ENCODE measurements at places on chromosomes 5 and 9.

DNA sequence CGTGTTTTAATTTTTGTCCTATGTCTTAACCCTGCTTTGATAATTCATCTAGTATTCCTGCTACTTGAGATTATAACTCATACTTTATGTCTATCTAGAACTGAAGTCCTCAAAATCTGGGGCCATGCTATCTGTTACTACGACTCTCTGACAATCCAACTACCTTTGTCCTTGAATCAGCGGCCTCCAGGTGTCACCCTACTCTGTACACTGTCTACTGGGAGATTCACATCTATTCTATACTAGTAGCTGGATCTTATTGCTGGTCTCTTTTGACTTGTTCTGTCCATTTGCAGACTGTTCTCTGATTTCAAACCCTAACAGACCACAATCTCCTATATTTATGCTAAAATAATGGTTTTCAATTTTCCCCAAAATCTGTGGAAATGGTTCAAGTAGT, 225.5 kb upstream of the ELAVL2 start:
- DNase-seq: no peak

DNA sequence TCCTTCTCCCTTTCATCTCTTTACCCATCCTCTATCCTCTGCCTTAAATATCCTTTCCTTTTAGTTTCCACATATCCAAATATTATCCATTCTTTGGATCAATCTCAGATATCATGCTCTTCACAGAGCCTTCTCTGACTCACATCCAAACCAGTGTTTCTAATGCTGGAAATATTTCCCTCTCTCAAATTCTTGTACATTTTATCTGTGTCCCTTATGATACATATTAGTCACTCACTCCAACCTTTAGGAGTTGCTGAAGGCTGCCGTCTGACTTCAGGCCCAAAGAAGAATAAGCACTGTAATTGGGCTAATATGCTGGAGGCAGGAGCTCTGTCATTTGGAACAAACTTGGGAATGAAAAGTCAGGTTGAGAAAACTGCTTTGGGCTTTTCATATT, 156.4 kb upstream of the RUSC2 start:
- peak; percentile 64 for DNase-seq

DNA sequence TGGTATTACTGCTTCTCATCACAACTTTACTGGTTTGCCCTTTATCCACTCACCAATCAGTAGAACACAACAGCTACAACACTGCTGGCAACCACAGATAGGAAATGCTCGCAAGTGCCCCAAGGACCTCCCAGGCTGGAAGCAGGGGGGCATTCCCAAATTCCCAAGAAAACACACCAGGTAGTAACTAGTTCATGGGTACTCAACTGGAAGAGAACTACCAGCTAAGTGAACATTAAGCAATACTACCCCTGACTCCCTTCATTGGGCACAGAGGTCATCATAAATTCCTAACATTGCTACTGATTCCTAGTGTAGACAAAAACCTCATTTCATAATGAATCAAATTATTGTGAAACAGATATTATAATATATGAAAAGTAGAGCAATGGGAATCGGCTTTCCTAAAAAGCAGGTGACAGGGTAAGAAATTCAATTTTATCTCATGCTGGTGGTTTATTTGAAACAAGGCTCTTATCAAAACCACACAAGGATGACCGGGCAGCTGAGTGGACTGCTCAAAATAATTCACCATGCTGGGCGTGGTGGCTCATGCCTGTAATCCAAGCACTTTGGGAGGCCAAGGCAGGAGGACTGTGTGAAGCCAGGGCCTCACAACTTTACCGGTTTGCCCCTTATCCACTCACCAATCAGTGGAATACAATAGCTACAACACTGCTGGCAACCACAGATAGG, 81.6 kb downstream of the TLE1 start:
- DNase-seq: no peak

- peak; percentile 25 for DNase-seq
Measured at GRCh38 chr9:95508242-95508967, 8.4 kb downstream of the PTCH1 start.

GRCh38 chr9:130332384-130332926, 66.9 kb downstream of the HMCN2 start:
- no peak for DNase-seq

DNA sequence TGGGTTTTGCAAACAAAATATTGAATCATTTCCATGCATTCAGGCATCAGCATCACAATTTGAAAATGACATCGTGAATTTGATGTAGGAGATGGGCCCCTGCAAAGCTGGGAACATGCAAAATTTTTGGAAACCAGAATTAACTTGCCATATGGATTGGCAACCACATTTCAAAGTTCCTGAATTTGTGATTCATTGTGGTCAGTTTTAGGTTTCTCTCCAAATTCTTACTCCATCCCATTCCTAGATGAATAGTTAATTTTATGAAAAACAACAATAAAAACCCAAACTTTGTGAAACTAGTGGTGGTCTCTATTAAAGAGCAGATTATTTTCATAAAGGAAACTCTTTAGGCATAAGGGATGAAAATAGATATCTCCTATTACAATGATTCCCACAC, 107.8 kb upstream of the SLIT3 start:
- DNase-seq: peak; percentile 45

DNA sequence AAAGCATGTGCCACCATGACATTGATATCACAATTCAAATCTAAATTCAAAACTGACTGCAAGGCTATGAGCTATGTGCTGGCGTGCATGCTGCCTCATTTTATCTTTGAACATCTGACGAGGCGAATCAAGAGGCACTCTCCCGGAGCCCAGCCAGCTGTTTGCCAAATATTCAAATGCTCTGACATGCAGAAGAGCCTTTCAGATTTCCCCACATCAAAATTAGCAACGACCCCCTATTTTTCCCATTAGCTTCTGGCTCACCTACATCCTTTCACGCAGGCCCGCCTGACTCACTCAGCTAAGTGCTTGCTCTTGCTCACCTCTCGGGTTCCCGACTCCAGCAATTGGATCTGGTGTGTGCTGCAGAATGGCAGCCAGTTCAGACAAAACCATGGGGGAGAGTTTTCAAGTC, 159.0 kb downstream of the NR2F1-AS1 start:
- DNase-seq: no peak

- DNase-seq: peak; percentile 57
Measured at GRCh38 chr9:96884443-96884842, 30.1 kb upstream of the ZNF782 start.

DNA sequence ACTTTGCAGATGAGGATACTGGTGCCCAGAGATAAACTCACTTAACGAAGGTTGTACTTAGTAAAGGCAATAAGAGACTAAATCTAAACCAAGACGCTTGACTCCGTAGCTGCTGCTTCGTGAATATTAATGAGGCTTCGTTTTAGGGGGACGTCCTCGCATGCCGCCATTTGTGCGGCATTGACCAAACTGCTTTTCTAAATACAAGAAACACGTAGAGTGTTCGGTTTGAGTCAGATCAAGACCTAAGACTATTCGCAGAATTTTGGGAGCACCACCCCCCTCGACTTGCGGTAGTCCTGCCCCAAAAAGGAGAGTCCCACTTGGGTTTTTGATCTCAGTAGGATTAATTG, 1.1 kb downstream of the NPM1 start:
- DNase-seq: no peak

GRCh38 chr5:155140646-155141045, 127.1 kb downstream of the KIF4B start:
- DNase-seq: no peak

DNA sequence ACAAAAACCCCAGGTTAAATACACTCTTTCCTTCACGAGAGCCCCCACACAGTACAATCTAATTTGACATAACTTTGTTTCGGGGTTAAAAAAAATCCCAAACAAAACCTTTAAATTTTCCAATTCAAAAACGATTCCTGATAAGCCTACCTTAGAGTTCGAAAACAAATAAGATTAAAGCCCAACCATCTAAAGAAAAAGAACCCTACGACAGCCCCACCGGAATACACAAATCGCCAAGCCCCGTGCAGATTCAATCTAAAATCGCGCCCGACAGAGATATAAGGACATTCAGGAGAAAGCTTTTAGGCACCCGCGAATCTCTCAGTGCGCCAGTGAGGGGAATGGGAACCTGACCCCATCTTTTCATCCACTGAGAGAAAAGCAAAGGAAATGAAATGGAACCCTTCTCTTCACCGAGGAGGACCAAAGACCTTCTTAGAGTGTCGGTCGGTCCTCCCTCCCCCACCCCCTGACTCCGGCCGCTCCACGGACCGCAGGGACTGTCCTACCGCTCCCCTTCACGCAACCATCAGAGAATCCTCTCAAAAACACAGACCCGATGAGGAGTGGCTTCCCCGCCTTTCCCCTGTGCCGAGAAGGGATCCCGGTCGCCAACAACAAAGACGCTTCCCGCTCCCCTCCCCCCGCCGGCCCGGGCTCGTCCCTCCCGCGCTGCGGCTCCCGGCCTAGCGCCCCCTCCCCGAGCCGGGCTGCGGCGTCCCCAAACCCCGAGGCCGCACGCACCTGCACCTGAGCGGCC, 925 bp downstream of the ABHD17B start:
- peak; percentile 47 for DNase-seq

DNA sequence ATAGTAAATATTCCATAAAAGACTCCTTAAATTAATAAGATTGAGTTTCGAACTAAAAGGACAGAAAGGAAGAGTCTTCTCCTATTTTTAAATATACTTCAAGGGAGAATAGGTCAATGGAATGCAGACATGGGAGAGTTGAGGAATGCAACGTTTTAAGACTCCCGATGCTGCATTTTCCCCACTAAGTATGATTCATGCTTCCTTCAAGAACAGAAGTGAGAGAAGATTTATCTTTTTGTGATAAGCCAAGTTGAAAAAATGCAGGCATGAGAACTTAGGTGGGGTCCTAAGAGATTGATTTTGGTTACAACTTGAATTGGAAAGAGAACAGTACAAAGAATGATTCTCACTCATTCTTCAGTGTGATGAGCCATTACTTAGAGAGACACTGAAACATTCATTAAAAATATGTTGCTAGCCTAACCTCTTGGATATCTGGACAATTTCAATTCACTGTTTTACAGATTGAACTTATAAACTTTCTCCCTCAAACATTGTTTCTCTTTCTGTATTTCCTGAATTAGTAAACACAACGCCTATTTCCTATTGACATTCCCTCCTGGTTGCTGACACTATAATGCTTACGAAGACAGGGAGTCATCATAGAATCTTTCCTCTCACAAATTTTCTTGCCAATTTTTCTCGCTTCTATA, 1666.1 kb upstream of the WWC1 start:
- no peak for DNase-seq

- no peak for DNase-seq
Measured at GRCh38 chr9:903886-904285, 62.4 kb downstream of the DMRT1 start.

GRCh38 chr5:523441-524222, 617 bp downstream of the SLC9A3 start:
- DNase-seq: peak; percentile 52

DNA sequence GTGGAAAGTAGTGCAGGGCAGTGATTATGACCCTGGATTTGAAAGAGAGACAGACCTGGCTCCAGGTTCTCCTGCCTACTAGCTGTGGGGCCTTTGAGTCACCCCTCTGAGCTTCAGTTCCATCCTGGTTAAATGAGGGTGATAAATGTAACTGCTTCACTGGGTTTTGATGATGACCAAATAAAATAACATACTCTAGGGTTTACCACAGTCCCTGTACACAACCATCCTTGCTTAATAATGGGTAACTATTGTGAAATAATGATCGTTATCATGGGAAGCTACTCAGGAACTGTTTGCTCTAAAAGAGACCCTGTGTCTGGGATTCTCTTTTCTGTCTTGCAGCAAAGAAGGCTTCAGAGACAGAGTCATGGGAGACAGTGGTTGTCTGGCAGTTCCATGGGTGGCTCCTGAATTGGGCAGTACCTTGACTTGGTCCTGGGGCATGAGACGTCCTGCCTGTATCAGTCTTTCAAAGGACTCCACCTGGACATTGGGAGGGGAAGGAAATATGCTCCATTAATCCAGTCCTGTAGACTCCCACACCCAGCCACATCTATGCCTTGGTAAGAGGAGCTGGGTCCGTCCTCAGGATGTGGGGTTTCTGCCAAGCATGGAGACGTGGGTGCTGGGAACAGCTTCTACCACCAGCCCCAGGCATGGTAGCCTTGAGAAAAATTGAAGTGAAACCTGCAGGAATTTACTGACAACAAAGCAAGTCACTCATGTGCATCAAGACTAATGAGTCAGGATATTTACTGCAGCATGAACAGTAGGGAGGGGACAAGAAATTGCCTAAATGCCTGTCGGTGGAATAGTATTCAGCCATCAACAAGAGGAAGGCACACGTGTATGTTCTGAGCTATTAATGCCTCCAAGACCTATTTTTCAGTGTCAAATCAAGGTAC, 23.4 kb downstream of the AKNA start:
- peak; percentile 64 for DNase-seq

GRCh38 chr9:120306561-120306960, 273.4 kb downstream of the CDK5RAP2 start:
- DNase-seq: no peak

DNA sequence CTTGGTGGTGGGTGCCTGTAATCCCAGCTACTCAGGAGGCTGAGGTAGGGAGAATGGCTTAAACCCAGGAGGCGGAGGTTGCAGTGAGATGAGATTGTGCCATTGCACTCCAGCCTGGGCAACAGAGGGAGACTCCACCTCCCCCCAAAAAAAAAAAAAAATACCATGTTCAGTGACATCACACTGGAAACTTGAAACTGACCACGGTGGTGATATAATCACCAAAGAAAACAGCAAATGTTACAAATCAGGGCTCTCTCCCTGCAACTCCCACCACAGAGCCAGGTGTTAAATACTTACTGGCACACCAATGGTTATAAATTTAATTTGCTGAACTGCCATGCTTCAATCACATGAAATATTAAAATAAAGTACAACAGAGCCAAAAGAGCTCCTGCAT, 81.4 kb downstream of the ZNF608 start:
- DNase-seq: no peak

DNA sequence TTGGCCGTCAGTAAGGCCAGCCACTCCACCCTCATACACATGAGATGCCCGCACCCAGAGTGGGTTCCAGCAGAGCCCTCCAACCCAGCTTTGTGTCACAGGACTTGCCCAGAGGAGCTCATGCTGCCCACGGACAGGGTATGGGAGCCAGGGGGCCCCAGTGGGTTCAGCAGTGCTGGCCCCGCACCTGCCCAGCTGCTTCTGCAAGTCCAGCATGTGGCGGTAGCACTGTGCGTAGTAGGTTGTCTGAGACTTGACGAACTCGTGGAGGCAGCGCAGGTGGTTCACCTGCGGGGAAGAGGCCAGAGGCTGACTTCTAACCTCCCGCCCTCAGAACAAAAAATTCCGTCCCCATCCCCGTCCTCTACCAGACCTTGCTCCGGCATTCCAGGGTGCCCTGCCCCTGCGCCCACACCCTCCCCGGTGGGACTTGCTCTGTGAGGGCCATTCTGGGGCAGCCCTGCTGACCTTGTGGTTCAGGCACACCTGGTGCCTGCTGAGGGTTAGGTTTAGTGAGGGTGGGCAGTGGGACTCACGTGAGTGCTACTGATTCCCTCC, 18.5 kb downstream of the SH3GLB2 start:
- no peak for DNase-seq

DNA sequence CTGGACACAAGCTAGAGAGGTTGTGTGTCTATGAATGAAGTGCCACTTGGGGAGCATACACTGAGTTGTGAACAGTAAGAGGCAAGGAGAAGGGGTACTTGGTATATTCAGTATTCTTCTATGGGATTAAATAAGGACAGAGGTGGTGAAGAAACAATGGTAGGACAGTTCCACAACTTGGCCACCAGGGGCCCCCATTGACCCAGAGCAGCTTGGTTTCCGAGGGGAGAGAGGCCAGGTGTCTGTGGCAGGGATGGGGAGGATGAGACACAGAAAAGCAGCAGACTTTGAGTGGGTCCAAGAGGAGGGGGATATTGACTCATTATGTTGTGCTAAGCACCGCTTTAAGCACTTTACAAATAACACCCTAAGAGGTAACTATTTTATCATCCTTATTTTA, 220.6 kb downstream of the MELK start:
- DNase-seq: no peak

Measured in AG20443 (cell line).